Stimulated activated CD8-positive, alpha-beta memory T cell treated with anti-CD3 and anti-CD28 coated beads, Interleukin-12 subunit alpha, Interleukin-12 subunit beta, amount 100 ng/mL, for 1 hour (primary cell): ENCODE measurements at places on chromosomes 6 and 20.

DNA sequence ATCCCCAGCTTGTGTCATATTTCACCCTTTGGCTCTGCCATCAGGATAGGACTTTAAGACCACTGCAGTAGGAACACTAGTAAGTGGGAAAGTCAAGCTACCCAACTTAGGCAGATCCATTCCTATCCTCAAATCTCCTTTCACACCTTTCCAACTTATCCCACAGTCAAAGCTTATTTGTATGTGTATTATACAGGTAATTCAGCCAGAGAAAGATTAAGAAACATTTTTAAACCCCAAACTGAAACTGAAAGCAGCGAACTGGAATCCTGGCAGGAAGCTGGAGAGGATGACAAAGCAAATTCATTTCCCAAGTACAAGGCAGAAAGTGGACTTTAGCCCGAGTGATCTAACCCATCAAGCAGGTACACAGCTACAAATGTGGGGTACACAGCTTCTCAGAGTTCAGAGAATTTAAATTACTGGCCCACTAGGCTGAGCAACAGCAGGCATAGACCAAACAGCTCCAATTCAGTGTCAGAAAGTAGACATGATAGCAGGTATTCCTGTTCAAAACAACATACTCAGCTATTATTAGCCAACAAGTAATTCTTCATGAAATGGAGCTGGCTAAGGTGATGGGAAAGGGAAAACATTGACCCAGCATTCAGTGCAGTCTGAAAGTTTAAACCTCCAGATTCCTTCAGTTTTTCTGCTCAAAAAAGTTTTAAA is 39.1 kb downstream of the ILRUN start:
- DNase-seq, result no peak

DNA sequence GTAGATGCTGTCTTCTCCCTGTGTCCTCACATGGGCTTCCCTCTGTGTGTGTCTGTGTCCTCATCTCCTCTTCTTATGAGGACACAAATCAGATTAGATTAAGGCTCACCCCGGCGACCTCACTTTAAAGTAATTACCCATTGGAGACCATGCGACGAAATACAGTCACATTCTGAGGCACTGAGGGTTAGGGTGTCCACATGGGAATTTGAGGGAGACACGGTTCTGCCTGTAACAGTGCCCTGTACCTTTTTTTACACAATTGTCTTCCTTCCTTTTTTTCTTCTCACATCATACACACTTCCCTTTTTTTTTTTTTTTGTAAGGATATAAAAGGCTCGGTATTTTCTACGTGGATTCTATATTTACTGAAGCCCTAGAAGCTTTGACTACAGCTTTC is 48.9 kb downstream of the DEK start:
- DNase-seq, result no peak

- DNase-seq, result no peak
Measured at GRCh38 chr6:33906439-33906838, 102.6 kb upstream of the MLN start.

DNA sequence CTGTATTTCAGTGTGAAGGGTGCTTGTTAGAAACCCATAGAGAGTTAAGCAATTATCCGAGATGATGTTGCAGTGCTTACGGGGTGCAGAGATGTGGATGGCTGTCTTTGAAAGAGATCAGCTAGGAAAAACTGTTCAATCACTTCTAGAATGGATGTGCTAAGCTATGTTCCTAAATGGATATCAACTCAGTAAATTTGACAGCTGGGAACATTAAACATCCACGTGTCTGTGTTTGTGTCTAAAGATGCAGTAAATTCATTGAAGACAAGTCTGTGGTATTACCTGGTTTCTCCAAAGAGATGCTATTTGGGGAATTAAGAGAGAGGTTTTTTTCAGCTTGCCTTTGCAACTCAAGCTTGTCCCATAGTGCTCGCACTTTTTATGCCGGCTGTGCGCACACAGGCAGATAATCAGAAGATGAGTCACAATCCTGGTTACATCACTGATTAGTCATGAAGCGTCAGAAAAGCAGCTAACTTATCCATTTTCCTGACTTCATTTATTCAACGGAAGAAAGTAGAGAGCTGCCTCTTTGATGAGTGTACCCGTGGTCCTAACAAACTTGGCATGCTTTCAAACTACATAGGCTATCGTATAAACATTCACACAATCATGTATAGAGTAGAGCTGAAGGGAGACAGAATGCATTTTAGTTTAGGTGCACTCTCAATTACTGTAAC is 691.7 kb upstream of the SLC35B3 start:
- no peak for DNase-seq

DNA sequence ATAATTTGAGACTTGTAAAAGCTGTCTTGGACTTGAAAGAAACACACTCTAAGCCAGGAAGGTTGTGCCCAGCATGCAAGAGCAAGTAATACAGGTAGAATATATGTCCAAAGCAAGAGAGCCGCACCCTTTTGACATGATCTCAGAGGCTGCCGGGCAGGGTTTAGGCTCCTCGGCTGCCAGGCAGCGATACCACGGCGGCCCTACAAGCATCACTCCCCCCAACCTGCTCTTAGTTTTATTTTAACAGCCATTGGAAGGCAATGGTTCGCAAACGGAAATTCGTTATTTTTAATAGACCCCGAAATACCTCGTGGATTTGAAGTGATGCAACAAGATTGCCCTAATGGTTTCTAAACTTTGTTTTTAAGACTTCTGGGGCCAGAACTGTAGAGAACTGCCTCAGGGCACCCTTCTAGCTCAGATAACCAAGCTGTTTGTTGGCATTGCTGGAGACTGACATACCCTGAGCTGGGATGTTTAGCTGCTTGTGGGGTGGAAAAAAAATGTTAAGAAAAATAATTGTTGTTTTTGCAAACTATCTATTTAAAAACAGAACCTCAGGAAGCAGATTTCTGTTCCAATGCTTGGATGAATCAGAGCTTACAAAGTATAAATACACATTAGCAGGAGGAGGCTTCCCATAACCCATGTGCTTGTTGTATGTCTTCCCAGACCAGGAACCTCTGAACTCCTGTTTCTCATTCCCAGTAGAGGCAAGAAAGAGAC is 39.0 kb downstream of the JAG1 start:
- DNase-seq, result no peak

DNA sequence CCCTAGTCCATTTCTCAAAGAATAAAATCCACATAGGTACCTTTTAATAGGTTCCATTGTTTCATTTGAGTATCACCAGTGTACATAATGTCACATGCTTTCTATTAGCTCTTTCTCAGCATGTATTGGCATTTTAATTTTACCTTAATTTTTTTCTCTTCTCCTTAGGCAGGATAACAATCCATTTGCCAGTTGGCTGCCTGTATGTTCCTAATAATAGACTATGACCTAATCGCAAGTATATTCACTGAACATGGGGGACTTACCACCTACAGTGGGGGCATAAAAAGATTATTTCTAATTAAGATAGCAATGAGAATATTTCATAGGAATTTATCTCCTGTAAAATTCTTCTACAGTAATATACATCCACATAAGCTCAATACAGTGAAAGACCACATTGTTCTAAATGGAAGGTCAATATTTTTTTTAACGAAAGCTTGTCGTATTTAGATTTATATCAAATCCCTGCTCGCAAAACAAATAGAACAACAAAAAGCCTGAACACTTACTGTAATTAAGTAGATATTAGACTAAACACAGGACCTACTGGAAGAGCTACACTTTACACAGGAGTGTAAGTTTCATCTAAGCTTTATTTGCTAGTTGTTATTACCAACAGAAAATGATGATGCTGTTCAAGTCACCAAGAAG is 76.4 kb downstream of the OGFRL1 start:
- DNase-seq, result no peak

- DNase-seq, result no peak
Measured at GRCh38 chr6:119484598-119484997, 135.0 kb upstream of the MAN1A1 start.

GRCh38 chr6:53581856-53582255 is 37.0 kb upstream of the GCLC start:
- DNase-seq, result no peak

- peak; percentile 12 for DNase-seq
Measured at GRCh38 chr6:130575971-130576370, 210.2 kb downstream of the TMEM200A start.

- no peak for DNase-seq
Measured at GRCh38 chr6:11944111-11944510, 68.0 kb upstream of the HIVEP1 start.

- DNase-seq, result no peak
Measured at GRCh38 chr20:11261533-11262000, 587.8 kb upstream of the JAG1 start.

GRCh38 chr6:112014483-112014882 is 39.4 kb upstream of the CCN6 start:
- DNase-seq, result no peak

GRCh38 chr6:118317581-118318563 is 230.2 kb upstream of the PLN start:
- DNase-seq, result no peak

GRCh38 chr20:49567421-49568277 is at the start of gene PTGIS:
Gene PTGIS (minus strand): TSS chr20:49568137. CDS start chr20:49568116, 21 bp downstream.
- DNase-seq, result no peak

DNA sequence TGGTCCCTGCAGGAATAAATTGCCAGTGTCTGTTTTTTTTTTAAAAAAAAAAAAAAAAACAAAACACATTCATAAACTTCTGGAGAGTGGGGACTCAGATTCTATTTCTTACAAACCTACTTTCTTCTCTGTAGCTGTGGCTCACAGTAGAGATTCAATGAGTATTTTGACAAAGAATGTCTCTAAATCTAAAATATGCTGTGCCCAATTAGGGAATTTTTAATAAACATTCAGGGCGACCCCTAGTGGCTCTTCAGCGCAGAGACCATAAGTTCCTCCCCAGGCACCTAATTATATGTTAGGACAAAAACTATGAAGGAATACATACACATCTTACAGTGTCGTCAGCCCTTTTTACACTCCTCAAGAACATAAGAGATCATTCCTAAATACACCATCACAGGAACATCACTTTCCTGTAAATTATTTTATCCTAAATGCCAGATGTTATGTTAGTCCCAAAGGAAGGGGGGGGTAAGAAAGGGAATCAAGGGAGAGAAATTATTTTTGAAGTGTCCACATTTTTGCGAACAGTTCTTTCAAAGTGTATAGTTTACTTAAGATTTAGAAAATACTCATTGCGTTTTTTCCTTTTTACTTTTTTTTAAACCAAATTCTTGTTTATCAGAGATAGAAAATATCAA is 21.8 kb upstream of the NAA20 start:
- DNase-seq, result no peak

GRCh38 chr6:153873541-153873940 is 165.5 kb upstream of the OPRM1 start:
- no peak for DNase-seq

DNA sequence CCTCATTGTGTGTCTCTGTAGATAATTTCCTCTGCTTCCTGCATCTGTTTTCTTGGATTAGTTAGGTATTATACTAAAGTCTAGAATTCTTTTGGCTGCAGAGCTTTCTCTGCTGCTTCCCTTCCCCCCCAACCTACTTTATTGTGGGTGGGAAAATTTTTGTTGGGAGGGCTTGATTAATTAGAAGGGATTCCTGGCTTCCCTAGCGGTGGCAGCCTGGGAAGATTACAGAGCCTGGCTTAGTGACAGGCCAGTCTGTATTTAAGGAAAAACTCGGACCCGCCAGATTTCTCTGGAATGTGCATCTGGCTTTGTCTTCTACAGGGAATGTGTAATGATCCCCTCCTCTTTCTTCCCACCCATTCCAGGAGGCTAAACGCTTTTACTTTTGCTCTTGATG is 31.2 kb downstream of the SLX4IP start:
- DNase-seq, result no peak

DNA sequence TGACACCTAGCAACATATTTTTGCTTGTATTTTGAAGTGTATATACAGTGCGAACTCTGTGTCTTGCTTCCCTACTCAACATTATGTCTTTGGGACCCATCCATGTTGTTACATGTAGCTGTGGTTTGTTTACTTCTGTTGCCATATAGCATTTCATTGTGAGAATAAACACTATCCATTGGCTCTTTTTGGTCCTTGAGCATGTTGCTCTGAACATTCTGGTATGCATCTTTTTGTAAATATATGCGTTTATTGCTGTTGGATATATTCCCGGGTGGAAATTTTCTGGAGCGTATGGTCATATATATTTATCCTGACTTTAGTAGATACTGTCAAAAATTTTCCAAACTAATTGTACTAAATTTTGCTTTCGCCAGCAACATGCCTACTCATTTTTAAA is 222.5 kb upstream of the SPTLC3 start:
- DNase-seq, result no peak

- no peak for DNase-seq
Measured at GRCh38 chr6:137165375-137166246, 7.8 kb downstream of the IL22RA2 start.

GRCh38 chr6:146883640-146884531 is 285.1 kb downstream of the ADGB start:
- no peak for DNase-seq

- DNase-seq, result no peak
Measured at GRCh38 chr20:6863798-6864201, 96.3 kb downstream of the BMP2 start.

DNA sequence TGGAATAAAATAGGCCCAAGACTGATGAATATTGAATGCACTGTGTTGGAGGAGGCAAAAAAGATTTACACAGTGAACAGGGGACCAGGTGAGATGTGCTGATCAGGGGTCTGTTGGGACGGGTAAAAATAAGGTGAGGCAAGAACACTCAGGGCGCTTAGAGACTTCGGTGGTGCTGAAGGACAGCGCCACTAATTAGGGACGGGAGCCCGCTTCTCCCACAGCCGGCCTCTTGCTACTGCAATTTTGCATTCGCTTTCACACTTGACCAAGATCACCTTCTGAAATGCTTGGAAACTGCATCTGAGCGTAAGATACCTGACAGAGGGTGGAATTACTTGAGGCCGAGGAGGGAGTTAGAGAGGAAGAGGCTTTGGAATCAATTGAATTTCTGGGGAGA is 7.3 kb downstream of the TFAP2D start:
- no peak for DNase-seq

DNA sequence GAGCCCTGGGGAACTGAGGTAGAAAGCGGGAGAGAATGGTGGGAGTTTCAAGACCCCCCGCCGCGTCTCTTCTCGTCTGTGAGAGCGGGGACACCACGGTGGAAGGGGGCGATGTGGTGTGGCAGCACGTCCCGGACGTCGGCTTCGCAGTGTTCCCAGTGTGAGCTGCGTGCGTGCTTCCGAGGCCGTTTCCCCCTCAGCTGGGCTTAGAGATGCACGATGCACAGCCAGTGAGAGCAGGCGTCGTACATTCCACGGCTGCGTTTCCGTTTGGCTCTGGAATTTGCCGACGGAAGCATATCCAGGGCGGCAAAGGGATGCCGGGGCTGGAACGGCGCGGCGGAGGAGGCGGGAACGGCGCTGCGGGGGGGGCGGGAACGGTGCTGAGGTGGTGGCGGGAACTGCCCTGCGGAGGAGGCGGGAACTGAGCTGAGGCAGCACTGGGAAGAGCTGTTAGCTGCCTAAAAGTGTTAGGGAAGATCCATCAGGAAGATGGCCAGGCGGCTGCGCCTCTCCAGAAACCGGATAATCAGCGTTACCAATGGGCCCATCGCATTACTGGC is 37.7 kb downstream of the KIF25 start:
- DNase-seq, result no peak

GRCh38 chr6:130529569-130530149 is 163.8 kb downstream of the TMEM200A start:
- no peak for DNase-seq
